ENCODE measurements at places on chromosomes 1 and 21. TPM values are rescaled to one million over a fixed set of nuclear protein-coding genes. Genes with fewer than 3 reads are reported as not detected.

The MTARC1 gene
- 8.9 TPM for polyA plus RNA-seq

The SZT2 gene
- polyA plus RNA-seq: 14.9 TPM

The BARHL2 gene
- polyA plus RNA-seq: not detected

The ZSCAN20 gene
- polyA plus RNA-seq: 2.4 TPM

The PIGM gene
- 4.6 TPM for polyA plus RNA-seq

DNA sequence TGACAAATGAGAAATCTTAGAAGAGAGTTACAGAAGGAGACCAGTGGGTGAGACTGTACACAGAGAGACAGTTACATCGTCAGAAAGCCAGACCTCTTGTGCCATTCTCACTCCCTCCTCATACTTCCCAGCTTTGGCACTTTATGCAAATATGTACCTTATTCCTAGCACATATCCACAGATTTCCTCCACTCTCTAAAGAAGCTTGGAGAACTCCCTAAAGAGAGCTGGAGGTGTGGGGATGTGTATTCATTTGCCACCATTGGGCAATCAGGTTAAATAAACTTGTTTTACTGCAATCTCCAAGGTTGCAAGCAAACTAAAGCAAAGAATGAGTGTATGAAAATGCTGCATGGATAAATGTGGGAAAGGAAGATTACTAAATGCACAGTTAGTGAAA lies 380.9 kb upstream of the PRMT6 start:
- no peak for DNase-seq

GRCh38 chr1:245316784-245317183 lies 162.0 kb downstream of the KIF26B start:
- DNase-seq: no peak

- no peak for DNase-seq
These were observed 127.8 kb downstream of the CAMTA1 start for GRCh38 chr1:6913086-6913485.
